ENCODE measurements at places on chromosomes 2 and 18.

GRCh38 chr18:8625461-8626092 is 16.3 kb downstream of the RAB12 start:
- DNase-seq, result no peak

DNA sequence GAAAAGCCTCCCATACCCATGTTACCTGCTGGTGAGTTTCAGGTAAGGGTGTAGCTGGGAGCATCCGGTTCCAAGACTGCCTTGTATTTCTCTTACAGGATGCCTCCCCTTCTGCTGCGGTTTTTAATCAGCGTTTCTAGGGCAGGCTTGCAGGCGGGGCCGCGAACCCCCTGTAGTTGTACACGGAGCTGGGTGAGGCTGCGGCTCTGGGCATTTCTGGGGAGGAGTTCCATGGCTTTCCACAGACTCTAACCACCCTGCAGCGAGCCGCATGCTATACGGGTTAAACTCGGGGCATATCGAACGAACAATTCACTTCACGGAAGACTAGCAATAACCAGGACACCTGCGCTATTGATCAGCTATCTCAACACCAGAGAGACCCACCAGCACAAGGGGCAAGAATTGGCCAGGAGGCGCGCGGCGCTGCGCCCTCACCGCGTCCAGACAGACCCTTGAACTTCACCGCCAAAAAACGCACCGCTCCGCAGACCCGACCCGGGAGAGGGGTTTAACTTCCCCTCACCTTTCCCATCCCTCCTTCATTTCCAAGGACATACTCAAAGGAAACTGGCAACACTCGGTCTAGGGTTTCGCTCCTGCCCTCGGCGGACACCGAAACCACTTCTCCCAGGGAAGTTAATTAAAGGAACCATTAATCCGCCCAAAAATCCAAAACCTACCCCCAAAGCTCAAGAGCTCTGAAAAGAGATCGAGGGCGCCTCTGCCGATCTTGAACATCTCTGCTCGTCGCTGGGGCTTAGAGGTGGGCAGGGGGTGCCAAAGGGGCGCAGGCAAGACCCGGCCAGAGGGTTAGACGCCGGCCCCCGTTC is 909 bp downstream of the TGFA start:
- no peak for DNase-seq

GRCh38 chr2:176140513-176141317 is 10.6 kb upstream of the HOXD4 start:
- DNase-seq, result no peak

- no peak for DNase-seq
Measured at GRCh38 chr2:66573821-66574233, 138.9 kb downstream of the MEIS1 start.

GRCh38 chr2:26692279-26692896 is at the start of gene KCNK3:
Gene KCNK3 (plus strand): TSS chr2:26692722. CDS start chr2:26692876, 154 bp downstream.
- DNase-seq, result no peak

DNA sequence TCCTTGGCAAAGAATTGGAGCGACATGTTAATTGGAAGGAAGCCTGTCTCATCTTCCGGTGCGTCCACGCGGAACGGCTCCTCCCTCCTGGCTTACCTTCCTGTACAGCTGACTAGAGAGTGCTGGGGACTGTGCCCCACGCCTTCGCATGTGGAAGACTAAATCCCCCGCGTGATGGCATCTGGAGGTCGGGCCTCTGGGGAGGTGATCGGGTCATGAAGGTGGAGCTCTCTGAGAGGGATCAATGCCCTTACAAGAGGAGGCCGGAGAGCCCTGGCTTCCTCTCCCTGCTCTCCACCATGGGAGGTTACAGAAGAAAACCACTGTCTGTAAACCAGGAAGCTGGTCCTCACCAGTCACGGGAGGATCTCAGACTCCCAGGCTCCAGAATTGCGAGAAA is 104.1 kb upstream of the OTOS start:
- no peak for DNase-seq

DNA sequence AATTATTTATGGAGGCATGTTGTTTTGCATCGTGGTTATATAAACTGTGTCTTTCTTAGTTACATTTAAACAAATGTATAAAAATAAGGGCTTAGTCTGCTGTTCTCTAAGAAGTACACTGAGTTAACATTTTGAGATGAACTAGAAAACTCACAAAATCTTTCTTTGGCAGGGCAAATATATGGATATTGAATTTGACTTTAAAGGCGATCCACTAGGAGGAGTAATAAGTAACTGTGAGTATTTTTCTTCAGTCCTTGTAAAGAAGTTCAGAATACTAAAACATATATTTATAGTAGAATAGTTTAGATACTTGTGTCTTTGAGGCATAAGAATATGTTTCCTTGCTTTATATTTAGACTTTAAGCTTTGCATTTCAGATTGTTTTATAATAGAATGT is 104.8 kb downstream of the MYO1B start:
- DNase-seq, result no peak

GRCh38 chr18:75364512-75365253 is 62.8 kb downstream of the SMIM21 start:
- DNase-seq, result no peak

DNA sequence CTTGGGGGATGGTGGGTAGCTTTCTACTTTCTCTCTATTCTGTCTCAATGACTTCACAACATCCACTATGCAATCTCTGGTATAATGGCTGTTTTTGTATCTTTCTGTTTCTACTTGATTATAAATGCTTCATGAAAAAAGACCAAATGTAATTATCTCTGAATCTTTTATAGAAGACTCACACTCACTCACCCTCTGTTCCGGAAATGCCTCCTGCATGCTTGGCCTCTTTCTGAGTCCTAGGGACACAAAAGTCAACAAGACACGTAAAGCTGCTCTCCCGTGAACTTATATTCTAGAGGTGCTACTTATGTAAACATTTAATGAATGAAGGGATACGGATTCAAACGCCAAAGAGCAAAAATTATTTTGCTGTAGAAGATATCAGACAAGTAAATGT is 502.2 kb upstream of the SOX11 start:
- DNase-seq, result no peak

DNA sequence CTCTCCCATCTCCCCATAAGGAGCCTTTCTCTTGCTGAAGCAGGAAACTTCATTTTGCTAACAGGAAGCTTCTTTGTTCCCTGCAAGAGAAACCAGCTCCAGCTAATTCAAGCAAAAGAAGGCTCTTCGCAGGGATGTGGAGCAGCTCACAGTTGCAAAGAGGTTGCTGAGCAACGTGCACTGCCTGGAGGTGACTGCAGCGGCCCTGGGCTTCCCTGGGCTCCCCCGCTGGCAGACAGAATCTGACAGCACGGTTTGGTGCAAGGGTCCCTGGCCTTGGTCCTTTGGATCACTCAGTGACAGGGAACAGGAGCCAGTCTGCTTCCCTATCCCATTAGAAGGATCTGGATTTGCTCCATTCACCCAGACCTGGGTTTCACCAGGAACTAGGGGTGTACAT is 25.8 kb downstream of the GPR55 start:
- no peak for DNase-seq

DNA sequence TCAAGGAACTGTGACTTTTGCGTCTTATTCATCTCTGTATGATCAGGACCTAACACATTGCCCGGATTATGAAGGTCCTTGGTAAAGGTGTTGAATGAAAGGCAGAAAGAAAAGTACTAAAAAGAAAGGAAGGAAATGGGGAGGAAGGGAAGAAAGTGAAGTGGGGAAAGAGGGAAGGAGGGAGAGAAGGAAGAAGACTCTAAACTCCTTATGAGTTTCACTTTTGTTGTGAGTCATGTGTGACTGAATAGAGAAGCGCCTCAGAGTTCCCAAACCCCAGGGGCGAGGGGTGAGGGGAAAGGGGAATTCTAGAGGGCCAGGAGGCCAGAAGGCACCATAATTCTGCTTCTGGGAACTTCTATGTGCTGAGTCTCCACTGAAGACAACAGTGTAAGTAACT is 30.9 kb upstream of the OSBPL6 start:
- no peak for DNase-seq

DNA sequence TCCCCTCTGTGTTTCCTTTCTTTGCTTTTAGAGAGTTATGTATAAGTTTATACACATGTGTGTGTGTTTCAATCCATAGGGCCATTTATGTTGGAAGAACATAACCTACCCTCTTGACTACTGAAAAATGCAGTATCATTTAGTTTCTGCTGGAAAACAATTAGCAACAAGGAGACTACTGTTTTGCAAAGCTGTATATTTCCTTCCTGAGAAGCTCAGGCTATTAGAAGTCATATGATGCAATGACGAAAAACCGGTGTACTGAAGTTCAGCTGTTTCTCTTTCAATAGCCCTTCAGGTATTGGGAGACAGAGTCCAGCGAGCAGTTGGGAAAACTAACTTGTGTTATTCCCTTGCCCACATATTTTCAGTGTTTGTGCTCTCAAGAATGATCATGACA is 447.7 kb upstream of the GYPC start:
- DNase-seq, result no peak

DNA sequence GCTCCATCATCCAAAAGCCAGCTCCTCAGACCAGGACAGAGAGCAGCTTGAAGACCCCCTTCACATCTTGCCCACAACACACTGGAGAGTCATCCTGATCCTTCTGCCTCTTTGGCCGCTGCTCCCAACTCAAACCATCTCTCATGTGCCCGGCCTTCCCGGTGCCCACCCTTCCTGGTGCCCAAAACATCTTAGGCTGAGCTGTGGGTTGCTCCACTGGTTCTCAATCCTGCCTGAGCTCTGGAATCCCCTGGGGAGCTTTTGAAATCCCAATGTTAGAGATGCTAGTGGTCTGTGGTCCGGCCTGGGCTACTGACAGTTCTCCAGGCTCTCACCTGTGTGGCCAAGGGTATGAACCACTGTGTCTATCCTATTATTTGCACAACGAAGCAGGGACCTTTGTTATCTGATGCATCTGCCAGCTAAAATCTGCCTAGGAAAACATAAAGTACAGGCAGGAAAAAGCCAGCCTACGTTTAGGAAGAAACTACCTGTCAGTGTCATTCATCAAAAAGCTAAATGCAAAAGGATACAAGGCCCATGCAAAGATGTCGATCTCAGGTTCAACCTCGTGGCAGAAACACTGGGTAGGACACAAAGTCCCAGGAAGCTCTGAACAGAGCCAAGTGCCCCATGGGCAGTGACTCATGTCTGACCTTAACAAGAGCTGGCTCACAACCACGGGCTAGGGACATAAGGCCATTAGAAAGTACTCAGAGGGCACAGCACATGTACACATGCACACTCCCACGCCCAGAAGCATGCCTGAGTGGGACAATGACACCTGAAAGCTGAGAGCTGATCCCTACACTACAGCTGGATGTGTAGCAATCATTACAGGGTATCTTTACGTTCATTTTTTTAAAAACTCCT is 30.8 kb downstream of the TBC1D8 start:
- DNase-seq, result peak; percentile 58

DNA sequence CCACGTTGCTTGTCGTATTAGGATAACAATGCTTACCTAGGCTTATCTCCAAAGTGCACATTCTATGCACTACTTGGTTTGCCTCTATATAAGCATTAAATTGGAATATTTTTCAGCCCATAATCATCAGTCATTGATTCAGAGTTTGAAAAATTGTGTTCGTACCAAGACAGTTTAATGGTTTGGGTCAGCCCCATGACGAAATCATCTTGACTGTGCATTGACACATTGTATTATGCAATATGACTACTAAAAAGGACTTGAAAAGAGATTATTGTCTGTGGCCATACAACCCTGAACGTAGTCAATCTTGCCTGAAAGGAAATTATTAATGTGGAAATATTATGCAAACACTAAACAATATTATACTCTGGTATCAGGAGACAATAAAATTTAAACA is 141.3 kb downstream of the EML6 start:
- no peak for DNase-seq

DNA sequence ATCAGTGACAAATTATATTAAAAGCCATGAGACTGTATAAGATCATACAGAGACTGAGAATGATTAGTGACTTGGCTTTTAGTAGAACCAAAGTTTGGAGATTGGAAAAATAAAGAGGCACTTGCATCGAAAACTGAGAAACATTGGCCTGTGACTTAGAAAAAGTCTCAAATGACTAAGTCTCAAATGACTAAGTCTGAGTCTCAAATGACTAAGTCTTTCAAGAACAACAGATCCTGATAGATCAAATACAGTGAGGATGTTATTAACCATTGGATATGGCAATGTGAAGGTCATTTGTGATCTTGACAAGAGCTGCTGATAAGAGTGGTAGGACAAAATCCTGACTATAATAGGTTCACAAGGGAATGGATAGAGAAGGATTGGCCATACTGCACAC is 135.5 kb upstream of the FANCL start:
- peak; percentile 8 for DNase-seq

DNA sequence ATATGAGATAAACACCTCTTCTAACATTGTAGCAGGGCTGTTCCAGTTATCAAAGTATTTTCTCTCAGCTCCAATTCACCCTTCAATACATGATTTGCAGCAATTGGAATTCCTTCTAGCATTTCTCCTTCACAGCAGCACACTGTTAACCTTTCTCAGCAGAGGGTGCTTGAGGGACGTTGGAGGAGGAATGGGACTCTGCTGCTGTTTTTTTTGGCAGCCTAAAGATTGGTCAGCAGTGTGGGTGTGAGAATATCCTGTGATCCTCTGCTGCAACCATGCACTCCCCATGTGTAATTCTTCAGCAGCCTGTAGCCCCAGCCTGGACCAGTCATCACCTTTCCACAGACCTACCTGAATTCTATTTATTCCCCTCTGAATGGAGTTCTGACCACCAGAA is 1708.9 kb upstream of the CELF4 start:
- DNase-seq, result no peak

DNA sequence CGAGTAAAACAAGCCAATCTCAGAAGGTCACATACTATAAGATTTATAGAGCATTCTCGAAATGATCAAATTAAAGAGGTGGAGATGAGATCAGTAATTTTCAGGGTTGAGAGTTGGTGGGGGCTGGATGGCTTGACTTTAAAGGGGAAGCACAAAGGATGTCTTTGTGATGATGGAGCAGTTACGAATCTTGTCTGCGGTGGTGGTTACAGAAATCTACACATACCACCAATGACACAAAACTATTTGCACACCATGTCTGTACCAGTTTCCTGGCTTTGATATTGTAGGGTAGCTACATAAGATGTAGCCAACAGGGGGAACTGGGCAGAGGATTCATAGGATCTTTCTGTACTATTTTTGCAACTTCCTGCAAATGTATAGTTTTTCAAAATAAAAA is 190.6 kb upstream of the SMIM21 start:
- DNase-seq, result no peak

- no peak for DNase-seq
Measured at GRCh38 chr2:169865492-169865891, 38.2 kb downstream of the UBR3 start.

GRCh38 chr2:38722271-38723061 is 28.7 kb downstream of the SRSF7 start:
- no peak for DNase-seq

GRCh38 chr18:23740105-23740830 is 51.0 kb downstream of the LAMA3 start:
- DNase-seq, result no peak
